ENCODE measurements at places on chromosomes 3 and 15.

- H3K36me3 ChIP-seq, result peaks cover 13% of the 10 kb centered on the region
- peaks cover 26% of the 10 kb centered on the region for H3K4me1 ChIP-seq
- H3K27ac ChIP-seq, result no peak overlapping the region
Observed at GRCh38 chr3:106420628-106421027, 551.8 kb upstream of the CBLB start.

DNA sequence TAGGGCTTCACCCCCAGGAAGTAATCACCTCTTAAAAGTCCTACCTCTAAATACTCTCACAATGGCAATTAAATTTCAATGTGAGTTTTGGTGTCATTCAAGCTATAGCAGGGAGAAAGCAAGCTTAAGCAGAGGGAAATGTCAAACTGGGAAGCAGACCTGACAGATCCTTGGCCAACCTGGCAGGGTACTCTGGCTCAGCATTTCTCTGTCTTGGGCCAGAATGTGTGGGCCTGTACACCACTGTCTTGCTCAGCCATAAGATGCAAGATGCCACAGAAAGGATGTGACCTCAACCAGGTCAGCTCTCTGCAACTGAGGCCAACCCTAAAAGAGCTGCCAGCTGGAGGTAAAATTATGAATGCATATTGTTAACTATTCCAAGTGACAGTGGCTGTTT, 130.6 kb upstream of the CMC1 start:
- H3K4me3 ChIP-seq, result no peak overlapping the region
- no peaks in the 10 kb centered on the region for H3K27me3 ChIP-seq
- no peaks in the 10 kb centered on the region for H3K4me1 ChIP-seq
- DNase-seq, result no peak
- no peaks in the 10 kb centered on the region for H3K36me3 ChIP-seq

DNA sequence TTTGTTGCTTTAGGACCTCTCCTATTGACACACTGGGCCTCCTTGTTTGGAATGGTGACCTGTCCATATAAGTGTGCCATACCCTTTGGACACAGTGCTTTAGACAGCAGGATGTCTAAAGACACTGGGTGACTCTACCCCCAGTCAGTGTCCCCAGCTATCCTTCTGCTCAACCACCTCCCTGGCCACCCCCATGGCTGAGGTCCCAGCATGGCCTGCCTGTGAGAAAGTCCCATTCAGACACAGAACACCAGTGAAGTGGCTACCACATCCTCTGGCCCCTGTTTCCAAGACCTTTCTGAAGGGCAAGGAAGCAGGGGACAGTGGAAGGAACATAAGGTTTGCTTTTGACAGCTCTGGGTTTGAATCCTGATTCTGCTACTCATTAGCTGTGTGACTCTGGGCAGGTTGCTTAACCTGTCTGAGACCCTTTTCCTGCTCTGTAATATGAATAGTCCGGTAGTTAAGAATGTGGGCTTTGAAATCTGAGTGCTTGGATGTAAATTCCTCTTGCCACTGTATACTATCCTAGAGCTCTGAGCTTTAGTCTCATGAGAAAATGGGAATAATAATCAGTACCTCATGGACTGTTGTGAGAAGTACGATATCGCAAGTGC, 6.3 kb upstream of the AP3S2 start:
- no peak overlapping the region for H3K27ac ChIP-seq
- no peaks in the 10 kb centered on the region for H3K4me1 ChIP-seq
- H3K4me3 ChIP-seq, result no peak overlapping the region

GRCh38 chr3:101625879-101626278, 51.1 kb downstream of the ZBTB11 start:
- no peaks in the 10 kb centered on the region for H3K4me1 ChIP-seq
- H3K27me3 ChIP-seq, result peaks cover 2% of the 10 kb centered on the region
- H3K4me3 ChIP-seq, result no peak overlapping the region
- DNase-seq, result no peak

DNA sequence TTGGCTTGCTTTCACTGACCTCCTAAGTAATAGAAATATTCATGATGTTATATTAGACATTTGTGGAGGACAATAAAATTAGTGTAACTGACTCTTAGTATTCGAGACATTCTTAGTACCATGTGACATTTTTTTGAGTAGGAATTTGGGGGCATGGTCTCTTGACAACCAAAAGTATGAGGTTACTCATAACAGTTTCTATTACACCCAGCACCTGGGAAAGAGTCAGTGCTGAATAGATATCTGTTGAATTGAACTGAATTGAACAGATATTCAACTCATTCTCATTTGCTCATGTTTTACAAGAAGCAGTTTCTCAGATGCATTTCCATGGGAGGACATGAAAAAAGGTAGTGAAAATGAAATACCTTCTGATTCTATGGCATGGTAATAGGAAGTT, 84.4 kb downstream of the CMSS1 start:
- no peaks in the 10 kb centered on the region for H3K27me3 ChIP-seq
- H3K4me1 ChIP-seq, result peaks cover 5% of the 10 kb centered on the region
- no peak overlapping the region for H3K4me3 ChIP-seq
- peaks cover 4% of the 10 kb centered on the region for H3K36me3 ChIP-seq
- DNase-seq, result no peak
- H3K27ac ChIP-seq, result no peak overlapping the region

- no peak overlapping the region for H3K27ac ChIP-seq
- no peaks in the 10 kb centered on the region for H3K36me3 ChIP-seq
- DNase-seq, result no peak
Observed at GRCh38 chr3:129614435-129614834, 8.0 kb upstream of the PLXND1 start.

- H3K27ac ChIP-seq, result no peak within 1 kb of the TSS
- peaks cover 4% of the 10 kb centered on the region for H3K4me1 ChIP-seq
- DNase-seq, result no peak
- peaks cover 1% of the 10 kb centered on the region for H3K36me3 ChIP-seq
- peaks cover 66% of the 10 kb centered on the region for H3K27me3 ChIP-seq
- H3K4me3 ChIP-seq, result no peak within 1 kb of the TSS
Observed at GRCh38 chr3:123448536-123449101, at the start of gene ADCY5. TSS of gene ADCY5 (minus strand) at chr3:123449090. CDS start at chr3:123448545, 545 bp downstream.

DNA sequence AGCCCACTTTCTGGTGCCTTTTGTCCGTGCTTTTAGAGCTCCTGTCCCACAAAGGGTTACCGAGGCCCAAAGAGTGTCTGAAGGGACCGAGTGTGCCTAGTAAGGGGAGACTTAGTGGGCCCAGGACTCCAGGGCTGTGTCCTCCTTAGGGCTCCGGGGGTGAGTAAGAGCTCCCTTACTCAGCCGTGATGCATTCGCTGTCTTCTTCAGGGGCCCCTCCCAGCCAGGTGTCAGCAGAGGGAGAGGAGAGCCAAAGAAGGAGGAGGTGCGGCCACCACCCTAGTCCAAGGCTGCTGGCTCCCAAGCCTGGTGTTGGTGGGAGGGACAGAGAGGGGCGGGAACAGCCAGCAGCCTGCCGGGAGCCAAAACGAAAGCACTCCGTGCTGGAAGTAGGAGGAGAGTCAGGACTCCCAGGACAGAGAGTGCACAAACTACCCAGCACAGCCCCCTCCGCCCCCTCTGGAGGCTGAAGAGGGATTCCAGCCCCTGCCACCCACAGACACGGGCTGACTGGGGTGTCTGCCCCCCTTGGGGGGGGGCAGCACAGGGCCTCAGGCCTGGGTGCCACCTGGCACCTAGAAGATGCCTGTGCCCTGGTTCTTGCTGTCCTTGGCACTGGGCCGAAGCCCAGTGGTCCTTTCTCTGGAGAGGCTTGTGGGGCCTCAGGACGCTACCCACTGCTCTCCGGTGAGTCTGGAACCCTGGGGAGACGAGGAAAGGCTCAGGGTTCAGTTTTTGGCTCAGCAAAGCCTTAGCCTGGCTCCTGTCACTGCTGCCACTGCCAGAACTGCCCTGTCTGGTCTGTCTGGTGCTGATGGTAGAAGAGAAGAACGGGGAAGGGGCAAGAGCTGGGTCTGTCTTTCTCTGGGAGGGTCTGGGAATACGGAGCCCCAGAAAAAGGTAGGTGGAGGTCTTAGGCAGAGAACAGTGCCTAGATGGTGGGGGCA, at the start of gene IL17RC:
Gene IL17RC (plus strand): TSS at position 365 of the 947 bp plus-strand sequence. CDS start 218 bp downstream, at position 583.
- peaks cover 7% of the 10 kb centered on the region for H3K27me3 ChIP-seq
- peak within 1 kb of the TSS; percentile 68 for H3K4me3 ChIP-seq
- H3K36me3 ChIP-seq, result no peaks in the 10 kb centered on the region
- DNase-seq, result no peak
- peak within 1 kb of the TSS; percentile 29 for H3K27ac ChIP-seq

DNA sequence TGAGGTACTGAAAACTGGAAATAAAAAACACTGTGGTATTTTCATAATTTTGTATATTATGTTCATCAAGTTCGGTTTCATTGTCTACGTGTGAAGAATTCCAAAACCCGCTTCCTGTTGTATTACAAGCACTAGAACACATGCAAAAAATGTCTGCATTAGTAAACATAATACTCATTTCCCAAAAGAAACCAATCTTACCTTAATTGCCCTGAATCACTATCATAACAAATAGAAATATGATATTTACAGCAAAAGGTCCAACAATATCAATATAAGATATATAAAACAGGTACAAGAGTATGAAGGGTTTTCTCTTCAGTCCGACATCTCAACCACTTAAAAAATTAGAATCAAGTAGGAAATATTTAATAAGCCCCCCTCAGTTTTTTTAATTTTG, 26.3 kb upstream of the GP5 start:
- H3K36me3 ChIP-seq, result peaks cover 35% of the 10 kb centered on the region
- no peaks in the 10 kb centered on the region for H3K4me1 ChIP-seq
- DNase-seq, result no peak
- no peak overlapping the region for H3K27ac ChIP-seq

GRCh38 chr3:5314897-5315296, 127.4 kb downstream of the EDEM1 start:
- peaks cover 7% of the 10 kb centered on the region for H3K27me3 ChIP-seq
- H3K27ac ChIP-seq, result no peak overlapping the region
- H3K4me3 ChIP-seq, result no peak overlapping the region
- H3K36me3 ChIP-seq, result no peaks in the 10 kb centered on the region
- no peaks in the 10 kb centered on the region for H3K4me1 ChIP-seq
- no peak for DNase-seq

- H3K27me3 ChIP-seq, result no peaks in the 10 kb centered on the region
- H3K4me3 ChIP-seq, result no peak overlapping the region
- H3K36me3 ChIP-seq, result peaks cover 57% of the 10 kb centered on the region
- no peak overlapping the region for H3K27ac ChIP-seq
- no peak for DNase-seq
- H3K4me1 ChIP-seq, result peaks cover 70% of the 10 kb centered on the region
Observed at GRCh38 chr3:112476346-112476745, 22.9 kb downstream of the BTLA start.

GRCh38 chr15:60589253-60589652, 110.3 kb upstream of the ICE2 start:
- H3K4me1 ChIP-seq, result peaks cover 74% of the 10 kb centered on the region
- peaks cover 15% of the 10 kb centered on the region for H3K36me3 ChIP-seq
- H3K4me3 ChIP-seq, result peak overlapping the region; percentile 91
- H3K27ac ChIP-seq, result peak overlapping the region; percentile 97
- no peak for DNase-seq
- no peaks in the 10 kb centered on the region for H3K27me3 ChIP-seq

DNA sequence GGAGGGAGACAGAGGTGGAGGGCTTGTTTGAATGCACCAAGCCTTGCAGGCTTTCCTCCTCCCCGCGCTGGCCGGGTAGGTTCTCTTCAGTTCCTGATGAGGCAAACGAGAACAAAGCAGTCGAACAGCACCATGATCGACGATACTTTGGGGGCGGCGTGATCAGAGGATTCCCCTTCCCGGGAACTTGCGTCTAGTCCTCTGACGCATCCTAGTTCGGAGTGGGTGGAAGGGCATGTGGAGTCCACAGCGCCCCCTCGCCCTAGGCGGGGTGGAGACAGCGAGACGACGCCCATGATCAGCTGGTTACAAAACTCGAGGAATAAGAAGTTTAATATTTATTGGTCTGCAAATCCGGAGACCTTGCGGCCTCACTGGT, 452 bp upstream of the SV2B start:
- no peaks in the 10 kb centered on the region for H3K36me3 ChIP-seq
- peak overlapping the region; percentile 45 for H3K27ac ChIP-seq
- H3K4me3 ChIP-seq, result peak overlapping the region; percentile 70

DNA sequence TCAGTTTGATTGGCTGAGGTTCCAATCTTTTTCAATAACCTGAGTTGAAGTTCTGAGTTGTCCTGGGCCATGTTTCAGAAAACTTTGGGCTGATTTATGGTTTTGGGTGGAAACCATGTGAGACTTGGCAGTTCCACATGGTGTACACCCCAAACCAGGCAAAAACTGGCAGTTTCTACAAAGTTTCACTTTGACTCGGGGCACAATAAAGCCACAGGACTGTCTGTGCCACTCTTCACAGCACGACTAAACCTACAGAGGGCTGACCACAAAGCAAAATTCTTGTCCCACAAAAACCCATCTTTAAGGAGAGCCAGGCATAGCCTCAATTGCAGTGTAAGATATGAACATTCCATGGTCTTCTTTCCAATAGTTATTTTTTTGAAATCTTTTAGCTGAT, 155.0 kb downstream of the DUT start:
- DNase-seq, result no peak
- no peaks in the 10 kb centered on the region for H3K36me3 ChIP-seq
- H3K27me3 ChIP-seq, result peaks cover 3% of the 10 kb centered on the region
- H3K4me3 ChIP-seq, result no peak overlapping the region

DNA sequence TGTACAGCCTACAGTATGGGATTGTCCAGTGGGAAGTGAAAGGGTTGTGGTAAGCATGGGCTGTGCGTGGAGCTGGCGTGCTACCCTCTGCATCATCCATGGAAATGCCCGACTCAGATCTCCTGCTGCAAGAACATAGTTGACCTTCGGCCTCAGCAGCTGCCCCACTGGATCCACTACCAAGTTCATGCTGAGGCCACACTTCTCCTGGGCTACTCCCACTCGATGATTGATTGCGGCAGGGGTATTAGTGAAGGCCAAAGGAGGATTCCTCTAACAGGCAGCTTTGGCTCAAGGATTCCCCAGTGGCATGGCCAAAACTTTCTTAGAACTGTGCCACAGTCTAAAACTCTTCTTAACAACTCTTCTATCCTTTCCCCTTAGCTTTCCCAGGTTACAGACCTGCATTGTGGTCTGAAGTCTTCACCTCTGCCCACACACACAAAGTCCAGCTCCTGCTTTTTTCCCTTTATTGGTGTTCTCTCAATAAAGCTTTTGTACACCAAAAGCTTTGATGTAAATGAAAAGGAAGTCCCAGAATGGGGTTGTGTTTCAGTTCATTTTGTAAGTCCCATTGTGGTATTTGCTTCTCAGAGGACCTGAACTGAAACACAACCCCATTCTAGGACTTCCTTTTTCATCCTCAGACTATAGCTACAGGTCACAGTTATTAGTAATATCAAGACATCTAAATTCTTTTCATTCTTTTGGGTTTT, 4.9 kb upstream of the TBC1D5 start:
- H3K4me1 ChIP-seq, result peaks cover 42% of the 10 kb centered on the region
- H3K27me3 ChIP-seq, result peaks cover 2% of the 10 kb centered on the region
- peak overlapping the region; percentile 19 for H3K4me3 ChIP-seq
- H3K27ac ChIP-seq, result no peak overlapping the region

- peaks cover 24% of the 10 kb centered on the region for H3K27me3 ChIP-seq
- no peaks in the 10 kb centered on the region for H3K36me3 ChIP-seq
- no peak for DNase-seq
- H3K4me1 ChIP-seq, result no peaks in the 10 kb centered on the region
- no peak overlapping the region for H3K27ac ChIP-seq
- no peak overlapping the region for H3K4me3 ChIP-seq
Observed at GRCh38 chr3:126137490-126138130, 42.8 kb downstream of the ALDH1L1 start.

GRCh38 chr3:19539518-19540392, 391.4 kb downstream of the KCNH8 start:
- H3K4me3 ChIP-seq, result no peak overlapping the region
- H3K27ac ChIP-seq, result no peak overlapping the region
- H3K36me3 ChIP-seq, result no peaks in the 10 kb centered on the region
- no peaks in the 10 kb centered on the region for H3K4me1 ChIP-seq
- DNase-seq, result no peak

GRCh38 chr3:184832903-184833302, 20.9 kb downstream of the VPS8 start:
- no peak overlapping the region for H3K4me3 ChIP-seq
- no peak for DNase-seq
- peaks cover 13% of the 10 kb centered on the region for H3K4me1 ChIP-seq
- H3K36me3 ChIP-seq, result peaks cover 50% of the 10 kb centered on the region

GRCh38 chr3:77513542-77513941, 473.6 kb downstream of the ROBO2 start:
- H3K36me3 ChIP-seq, result no peaks in the 10 kb centered on the region
- H3K27me3 ChIP-seq, result no peaks in the 10 kb centered on the region
- DNase-seq, result no peak
